ENCODE measurements at places on chromosomes 3 and 15.
A peak's percentile ranks its signal among the peaks of the same experiment; 100 is the strongest.

DNA sequence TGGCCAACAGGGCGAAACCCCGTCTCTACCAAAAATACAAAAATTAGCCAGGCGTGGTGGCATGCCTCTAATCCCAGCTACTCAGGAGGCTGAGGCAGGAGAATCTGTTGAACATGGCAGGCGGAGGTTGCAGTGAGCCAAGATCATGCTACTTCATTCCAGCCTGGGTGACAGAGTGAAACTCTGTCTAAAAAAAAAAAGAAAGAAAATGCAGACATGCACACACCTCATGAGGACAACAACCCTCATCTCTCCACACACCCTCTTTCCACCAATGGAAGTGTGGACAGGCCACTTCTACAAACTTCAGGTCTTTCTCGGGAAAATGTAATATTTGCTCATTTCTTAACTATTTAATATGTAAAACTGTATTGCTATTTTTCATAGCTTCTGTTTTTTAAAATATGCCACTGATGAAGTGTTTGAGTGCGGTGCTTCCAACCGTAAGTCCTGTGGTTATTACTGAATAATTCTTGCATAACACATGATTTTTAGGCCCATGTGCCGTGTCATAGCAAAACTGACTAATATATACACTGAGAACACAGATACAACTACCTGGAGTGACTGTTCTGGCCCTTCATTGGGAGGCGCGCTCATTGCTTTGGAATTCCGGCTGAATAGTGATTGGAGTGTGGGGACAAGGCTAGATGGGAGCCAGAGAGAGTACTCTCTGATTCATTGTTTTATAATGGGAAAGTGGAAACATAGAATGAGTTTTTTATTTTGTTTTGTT lies 23.1 kb downstream of the LRRC31 start:
- DNase-seq = no peak

GRCh38 chr3:11564577-11565001 lies 79.1 kb downstream of the VGLL4 start:
- DNase-seq = no peak

DNA sequence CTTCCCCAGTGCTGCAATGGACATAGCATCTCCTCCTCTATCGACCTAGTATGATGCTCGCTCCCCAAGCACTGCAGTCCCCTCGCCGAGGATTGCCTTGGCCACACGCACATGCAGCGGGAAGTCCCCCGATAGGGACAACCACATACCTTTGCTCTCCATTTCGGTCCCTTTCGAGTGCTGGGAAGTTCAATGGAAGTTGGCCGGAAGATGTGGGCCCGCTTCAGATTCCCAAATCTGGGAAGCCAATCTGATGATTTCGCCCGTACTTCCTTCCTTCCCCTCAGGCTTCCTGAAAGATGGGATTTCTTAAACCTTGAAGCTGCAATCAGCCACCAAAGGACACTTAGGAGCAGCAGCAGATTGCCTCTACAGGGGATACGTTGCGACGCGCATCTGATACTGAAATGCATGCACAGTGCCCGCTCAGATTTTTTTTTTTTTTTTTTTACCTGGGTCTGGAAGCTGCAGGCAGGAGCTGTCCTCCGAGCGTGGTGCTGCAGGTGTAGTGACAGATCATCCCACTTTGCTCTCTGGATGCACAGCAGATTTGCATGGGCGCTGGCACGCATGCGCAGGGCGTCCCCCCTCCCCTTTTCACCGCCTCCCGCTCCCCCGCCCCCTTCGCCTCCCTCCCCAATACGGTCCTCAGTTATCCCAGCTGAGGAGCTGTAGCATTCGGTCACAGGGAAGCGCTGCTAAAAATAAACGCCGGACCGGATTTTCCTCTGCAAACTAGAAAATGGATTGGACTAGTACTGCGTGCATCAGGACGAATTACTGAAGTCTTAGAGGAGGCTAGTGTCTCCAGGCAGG lies at the start of gene FGF12:
TSS of gene FGF12 (minus strand) at position 510 of the 816 bp plus-strand sequence.
- peak; percentile 14 for DNase-seq

- no peak for DNase-seq
Measured at GRCh38 chr3:43326891-43327581, 40.7 kb downstream of the SNRK start.

GRCh38 chr15:92020804-92021203 lies 167.3 kb downstream of the SLCO3A1 start:
- no peak for DNase-seq

- DNase-seq = no peak
Measured at GRCh38 chr3:84998545-84998944, 39.8 kb downstream of the CADM2 start.

- DNase-seq = no peak
Measured at GRCh38 chr15:64122936-64123351, 27.2 kb downstream of the SNX1 start.

GRCh38 chr3:55128225-55128823 lies 200.5 kb upstream of the LRTM1 start:
- DNase-seq = no peak

DNA sequence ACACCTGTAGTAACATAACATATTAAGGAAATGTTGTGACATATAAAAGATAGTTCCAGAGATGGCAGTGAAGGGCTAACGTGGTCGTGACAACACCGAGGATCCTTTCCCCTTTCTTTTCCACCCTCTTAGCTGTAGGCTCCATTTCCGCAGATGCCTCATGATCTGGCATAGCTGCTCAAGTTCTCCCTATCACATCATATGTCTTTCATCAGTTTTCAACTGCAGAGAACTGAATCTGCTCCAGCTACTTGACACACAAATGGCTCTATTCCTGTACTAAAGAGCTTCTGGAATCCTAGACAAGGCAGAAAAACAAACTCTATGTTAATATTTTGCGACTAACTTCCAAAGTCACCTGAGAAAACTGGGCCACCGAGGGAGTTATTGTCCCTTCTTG lies 275.0 kb upstream of the SLCO3A1 start:
- no peak for DNase-seq

- DNase-seq = no peak
Measured at GRCh38 chr3:185797108-185797881, 27.5 kb downstream of the IGF2BP2 start.

DNA sequence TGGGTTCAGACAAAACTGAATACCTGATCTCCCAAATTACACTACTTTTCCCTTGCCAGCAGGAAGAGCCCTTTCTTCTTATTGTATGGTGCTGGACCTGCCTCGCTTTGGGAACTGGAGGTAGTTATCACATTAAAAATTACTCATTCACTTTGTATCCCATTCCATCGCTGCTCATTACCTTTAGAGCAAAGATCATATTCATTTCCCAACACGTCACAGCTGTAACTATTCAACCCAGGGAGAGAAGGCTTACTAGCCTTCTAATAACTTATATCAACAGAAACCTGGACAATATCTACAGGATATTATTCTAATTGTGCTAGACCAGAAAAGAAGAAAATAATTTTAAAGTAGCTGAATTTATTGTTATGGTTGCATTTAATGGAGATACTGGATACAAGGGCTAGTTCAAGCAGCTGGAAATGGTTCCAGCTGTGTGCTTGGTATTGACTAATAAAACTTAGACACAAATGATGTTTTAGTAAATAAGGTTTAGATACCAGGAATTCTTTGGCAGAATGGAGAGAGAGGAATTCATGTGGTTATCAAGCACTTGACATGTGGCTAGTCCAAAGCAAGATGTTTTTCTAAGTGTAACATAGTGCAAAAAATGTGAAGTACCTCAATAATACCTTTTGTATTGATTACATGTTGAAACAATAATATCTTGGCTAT lies 656.3 kb downstream of the ROBO1 start:
- no peak for DNase-seq

DNA sequence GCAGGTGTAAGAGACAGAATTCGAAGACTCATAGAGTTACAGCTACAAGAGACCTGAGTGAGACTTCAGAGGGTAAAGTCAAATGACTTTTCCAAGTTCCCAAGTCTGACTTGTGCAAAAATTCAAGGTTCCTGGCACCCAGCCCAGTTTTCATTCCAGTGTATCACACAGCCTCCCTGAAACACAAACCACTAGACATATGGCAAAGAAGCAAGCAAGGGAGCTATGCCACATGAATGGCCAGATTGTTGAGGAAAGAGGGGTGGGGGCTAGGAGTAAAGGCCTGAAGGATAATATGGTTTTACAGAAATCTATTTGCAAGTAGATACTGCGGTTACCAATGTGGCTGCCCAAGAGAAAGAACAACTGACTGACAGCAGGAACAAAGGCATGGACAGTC lies 301.2 kb downstream of the MECOM start:
- DNase-seq = no peak

DNA sequence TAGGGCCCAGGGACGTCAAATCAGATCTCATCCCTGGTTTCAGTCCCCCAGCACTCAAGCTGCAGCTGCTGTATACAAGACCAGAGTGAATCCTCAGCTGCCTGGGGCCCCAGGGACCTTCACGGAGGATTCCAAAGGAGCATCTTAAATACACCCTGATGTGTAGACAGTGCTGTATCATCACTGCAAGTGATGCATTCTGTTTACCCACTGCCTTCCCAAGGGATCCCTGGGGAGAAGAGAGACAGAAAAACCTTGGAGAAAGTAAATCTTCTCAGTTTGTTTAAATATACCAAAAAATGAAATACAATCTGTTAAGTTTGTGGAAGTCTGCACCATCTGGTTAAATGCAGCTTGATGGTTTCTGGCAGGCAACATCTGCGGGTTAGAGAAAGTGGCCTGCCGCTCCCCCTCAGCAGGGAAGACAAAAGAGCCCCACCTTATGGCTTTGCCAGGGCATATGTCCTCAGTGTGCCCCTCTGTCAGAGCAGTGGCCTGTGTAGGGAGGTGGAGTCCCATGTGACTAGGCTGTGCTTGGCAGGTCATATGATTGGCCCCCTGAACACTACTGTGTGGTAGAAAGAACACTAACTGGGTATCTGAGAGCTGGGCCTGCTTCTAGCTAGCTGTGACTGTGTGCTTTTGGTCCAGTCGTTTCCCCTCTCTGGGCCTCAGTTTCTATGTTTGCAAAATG lies 222.2 kb upstream of the TRIM42 start:
- no peak for DNase-seq

DNA sequence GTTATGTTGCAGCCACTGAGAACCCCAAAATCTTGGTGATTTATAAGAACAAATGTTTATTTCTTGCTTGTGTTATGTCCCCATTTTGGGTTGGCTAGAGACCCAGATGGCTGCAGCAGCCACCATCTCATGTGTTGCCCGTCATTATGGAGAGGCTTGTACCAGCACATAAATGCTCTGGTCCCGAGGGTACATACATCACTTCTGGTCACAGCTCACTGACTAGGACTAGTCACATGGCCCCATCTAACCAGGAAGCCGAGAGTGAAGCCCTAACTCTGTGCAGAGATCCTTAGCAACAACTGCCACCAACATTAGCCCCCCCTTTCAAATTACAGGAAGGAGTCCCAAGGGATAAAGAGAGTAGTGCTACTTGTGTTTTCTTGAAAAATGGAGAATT lies 25.5 kb upstream of the HACD2 start:
- no peak for DNase-seq

DNA sequence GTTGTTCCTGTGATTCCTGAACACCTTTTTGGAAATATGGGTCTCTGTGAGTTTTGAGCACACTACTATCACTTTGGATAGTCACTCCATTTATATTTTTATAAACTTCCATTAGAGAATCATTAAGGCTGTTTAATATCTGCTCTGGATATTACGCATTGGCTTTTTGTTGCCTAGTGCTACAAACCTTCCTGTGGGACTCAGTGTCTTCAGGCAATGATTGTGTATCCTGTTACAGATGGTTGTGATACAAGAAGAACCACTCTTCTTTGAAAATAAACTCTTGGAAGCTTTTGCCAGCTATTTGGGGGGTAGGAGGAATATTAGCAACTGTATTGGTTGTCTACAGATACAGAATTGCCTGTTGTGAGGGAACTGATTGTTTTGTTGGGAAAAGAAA lies 15.6 kb downstream of the GCSAM start:
- DNase-seq = no peak

DNA sequence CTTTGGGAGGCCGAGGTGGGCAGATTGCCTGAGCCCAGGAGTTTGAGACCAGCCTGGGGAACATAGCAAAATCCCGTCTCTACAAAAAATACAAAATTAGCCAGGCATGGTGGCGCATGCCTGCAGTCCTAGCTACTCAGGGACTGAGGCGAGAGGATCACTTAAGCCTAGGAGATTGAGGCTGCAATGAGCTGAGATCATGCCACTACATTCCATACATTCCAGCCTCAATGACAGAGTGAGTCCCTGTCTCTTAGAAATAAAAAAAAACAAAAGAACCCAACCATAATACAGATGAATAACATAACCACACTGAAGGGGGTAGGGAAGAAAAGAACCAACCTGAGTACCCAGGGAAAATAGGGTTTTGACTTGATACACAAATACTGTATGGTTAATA lies 19.7 kb upstream of the CGNL1 start:
- no peak for DNase-seq

DNA sequence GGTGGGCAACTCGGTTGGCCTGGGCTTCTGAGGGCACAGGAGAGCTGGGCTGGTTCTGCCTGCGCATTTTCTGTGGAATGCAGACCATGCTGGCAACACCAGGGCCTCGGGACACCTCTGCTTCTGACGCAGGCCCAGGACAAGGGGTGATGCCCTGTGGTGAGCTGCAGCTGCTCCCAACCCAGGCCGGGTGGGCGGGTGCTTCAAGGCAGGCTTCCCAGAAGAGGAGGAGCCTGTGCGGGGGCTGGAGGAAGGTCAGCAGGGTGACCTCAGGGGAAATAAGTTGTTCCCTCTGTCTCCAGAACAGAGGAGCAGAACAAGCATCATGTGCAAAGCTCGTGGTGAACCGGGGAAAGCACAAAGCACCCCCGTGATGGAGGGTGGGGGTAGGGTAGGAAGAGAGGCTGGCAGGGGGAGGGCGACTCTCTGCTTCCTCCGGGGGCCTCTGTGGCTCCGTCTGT lies 11.0 kb upstream of the PLXNA1 start:
- DNase-seq = no peak

- no peak for DNase-seq
Measured at GRCh38 chr3:118900737-118901525, 133.7 kb downstream of the IGSF11 start.

- no peak for DNase-seq
Measured at GRCh38 chr15:86855307-86856291, 775.9 kb downstream of the AGBL1 start.

DNA sequence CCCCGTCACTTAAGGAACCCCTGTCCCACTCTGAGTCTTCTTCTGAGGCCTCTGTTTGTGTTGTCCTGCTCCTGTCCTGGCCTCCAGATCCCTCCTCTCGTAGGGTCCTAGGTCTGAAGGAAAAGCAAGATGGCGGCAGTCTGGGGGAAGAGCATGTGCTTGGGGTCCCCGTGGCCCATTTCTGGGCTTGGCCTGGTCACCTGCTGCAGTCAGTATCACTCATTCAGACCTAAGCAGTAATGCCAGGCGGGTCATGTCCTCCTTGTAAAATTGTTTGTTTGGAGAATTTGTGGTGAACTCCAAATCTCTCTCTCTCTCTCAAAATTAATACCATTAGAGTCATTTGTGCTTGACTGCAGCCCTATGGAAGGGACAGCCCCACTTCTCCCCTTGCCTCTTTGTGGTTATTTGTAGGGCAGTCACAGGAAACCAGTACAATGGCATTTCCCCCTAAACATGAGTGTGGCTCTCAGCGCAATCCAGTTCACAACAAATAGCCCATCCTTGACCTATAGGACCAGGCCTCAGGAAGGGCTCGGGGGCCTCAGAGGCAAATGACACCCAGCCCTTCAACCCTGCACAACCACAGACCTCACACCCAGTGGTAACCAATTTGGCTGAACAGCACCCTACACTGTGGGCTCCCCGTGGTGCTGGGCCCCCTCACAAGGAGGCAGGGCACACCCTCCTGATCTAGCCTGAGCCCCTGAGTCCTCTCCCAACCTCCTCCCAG lies 173.5 kb downstream of the OR4M2 start:
- DNase-seq = peak; percentile 14

GRCh38 chr3:128553560-128553959 lies 60.6 kb upstream of the GATA2 start:
- DNase-seq = no peak

- no peak for DNase-seq
Measured at GRCh38 chr3:158974904-158975303, 173.1 kb downstream of the MFSD1 start.

Data from activated CD4-positive, alpha-beta T cell treated with anti-CD3 and anti-CD28 coated beads, Interleukin-2, amount 50 U/mL, for 48 hours (primary cell).